ENCODE measurements at places on chromosomes 1 and 21. TPM values are rescaled to one million over a fixed set of nuclear protein-coding genes. Genes with fewer than 3 reads are reported as not detected.

Gene CCDC24
- 2.4 TPM for total RNA-seq

Gene IFFO2
- 65.6 TPM for total RNA-seq

Gene UBASH3A
- total RNA-seq: not detected

Gene SYNC
- 1.7 TPM for total RNA-seq

Gene DVL1
- total RNA-seq: 206 TPM

Gene C8B
- total RNA-seq: not detected

Gene SLC25A24
- 41.7 TPM for total RNA-seq

Gene FAAH
- 11.7 TPM for total RNA-seq

Gene SPRR2A
- 4.8 TPM for total RNA-seq

Gene PTAFR
- 5.1 TPM for total RNA-seq

Gene TESK2
- total RNA-seq: 3.1 TPM

Gene CHD1L
- 36.0 TPM for total RNA-seq

Gene ZMPSTE24
- total RNA-seq: 88.1 TPM

Gene RUNX1
- total RNA-seq: 10.3 TPM

Gene RNF186
- total RNA-seq: not detected

Gene CFAP74
- 0.07 TPM for total RNA-seq

Gene PADI3
- total RNA-seq: 0.68 TPM

Gene CTBS
- 10.3 TPM for total RNA-seq

Gene AK5
- total RNA-seq: not detected

Gene HORMAD1
- 0.50 TPM for total RNA-seq

Gene SH2D5
- 51.6 TPM for total RNA-seq

Gene SLC19A1
- 5.5 TPM for total RNA-seq

Gene COL11A1
- total RNA-seq: 0.07 TPM

Gene WLS
- 35.5 TPM for total RNA-seq
